ENCODE measurements at places on chromosomes 11 and 22.

DNA sequence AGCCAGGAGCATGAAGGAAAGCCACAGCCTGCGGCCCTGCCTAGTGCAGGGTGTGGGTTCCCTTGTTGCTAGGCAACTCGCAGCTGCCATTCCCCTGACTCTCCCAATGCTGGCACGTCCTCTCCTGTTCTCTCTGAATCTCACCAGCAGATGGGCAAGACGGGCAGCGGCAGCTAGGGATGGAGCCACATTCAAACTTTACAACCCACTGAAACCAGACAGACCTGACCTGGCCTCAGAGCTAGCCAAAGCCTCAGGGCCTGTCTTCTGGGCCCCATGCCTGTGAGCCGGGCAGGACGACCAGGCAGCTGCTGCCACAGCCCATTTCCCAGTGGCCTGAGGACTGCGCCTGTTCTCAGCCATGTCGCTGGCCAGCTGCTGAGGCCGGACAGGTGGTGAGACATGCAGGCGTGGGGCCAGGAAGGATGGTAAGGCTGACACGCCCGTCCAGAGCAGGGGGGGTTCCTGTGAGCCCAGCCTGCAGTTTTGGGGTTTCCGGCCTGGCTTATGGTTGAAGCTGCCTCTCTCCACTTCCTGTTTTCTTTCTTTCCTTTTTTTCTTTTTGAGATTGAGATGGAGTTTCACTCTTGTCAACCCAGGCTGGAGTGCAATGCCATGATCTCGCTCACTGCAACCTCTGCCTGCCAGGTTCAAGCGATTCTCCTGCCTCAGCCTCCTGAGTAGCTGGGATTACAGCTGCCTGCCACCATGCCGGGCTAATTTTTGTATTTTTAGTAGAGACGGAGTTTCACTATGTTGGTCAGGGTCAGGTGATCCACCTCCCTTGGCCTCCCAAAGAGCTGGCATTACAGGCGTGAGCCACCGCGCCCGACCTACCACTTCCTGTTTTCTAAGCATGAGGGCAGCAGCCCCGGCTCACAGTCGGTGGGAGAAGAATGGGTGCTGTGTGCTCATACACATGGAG lies 4.1 kb downstream of the SUN2 start:
- DNase-seq = peak; percentile 67

DNA sequence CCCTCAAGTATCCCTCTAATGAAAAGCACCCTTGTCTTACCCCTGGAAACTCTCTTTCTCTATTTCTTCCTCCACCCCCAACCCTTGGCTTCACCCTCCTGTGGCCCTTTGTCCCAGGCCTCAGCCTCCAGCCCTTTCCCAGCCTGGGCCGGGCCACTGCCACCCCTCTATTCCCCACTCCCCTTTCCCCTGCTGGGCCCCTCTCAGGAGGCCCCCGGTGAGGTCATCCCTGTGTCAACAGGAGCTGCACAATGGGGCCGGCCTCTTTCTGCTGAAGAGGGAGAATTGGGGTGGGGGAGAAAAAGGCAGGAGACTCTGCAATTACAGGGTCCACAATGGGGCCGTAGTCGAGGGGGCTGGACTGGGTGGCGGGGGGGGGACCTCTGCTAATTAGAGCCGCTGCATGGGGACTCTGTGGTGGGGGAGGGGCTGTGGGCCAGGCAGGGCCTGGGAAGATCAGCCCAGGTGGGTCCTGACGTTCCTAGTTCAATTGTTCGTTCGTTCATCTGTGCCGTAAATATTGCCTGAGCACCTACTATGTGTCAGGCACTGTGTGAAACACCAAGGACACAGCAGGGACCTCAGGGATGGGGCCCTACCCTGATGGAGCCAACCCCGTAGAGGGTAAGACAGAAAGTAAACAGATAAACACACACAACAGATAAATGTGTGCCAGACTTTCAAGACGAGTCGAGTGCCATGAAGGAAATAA lies 18.5 kb upstream of the MPPED1 start:
- no peak for DNase-seq

DNA sequence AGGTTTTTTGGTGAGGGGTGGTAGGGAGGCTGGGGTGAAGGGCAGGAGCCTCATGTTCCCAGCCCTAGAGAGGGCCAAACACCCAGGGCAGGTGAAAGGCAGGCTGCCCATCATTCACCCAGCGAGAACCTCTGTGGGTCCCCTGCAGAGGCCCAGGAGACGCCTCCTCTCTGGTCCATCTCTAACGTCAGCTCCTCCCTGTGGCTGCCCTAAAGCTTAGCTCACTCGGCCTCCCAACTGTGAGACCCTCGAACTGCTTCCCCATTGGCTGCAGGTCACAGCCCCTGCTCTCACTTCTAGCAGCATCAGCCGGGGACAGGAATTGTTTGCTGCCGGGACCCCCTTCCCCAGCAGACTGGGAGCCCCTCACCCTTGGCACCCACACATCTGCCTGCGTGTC lies 615 bp upstream of the NFAM1 start:
- DNase-seq = no peak

DNA sequence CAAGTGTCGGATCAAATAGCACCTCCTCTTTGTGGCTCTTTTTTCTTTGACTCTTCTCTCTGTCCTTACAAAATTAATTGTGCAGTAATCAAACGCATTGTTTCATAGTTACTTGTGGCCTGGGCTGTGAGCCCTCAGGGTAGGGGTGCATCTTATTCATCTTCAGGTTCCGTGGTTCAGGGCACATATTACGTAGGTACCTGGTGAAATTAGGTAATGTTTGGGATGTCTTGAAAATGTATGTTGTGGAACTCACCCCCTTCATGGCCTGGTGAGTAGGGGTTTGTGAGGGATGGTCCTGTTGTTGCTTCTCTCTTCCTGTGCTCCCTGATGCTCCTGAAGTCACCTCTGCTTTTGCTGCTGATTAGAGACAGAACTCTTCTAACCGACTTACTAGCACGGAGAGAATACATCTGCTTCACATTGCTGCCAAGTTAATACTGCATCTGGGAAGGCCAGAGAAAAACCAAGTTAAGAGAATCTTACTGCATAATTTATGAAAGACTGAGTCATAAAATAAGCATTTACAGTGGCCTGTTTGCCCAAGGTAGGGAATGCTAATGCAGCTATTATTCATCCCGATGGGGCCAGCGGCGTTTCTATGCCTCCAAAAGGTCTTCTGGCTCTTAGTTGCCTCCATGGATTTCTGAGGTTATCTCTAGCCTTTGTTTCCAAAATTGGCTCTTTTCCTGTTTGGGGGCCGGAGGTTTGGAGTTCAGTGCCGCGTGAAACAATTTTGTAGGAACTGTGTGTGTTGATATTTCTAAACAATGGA lies 66.9 kb downstream of the TBC1D22A start:
- no peak for DNase-seq

GRCh38 chr11:50088231-50088630 lies 55.6 kb downstream of the OR4C45 start:
- no peak for DNase-seq

GRCh38 chr11:13760115-13760514 lies 91.6 kb downstream of the FAR1 start:
- no peak for DNase-seq

- no peak for DNase-seq
Observed at GRCh38 chr11:23725752-23726151, 771.1 kb upstream of the LUZP2 start.

GRCh38 chr11:130897262-130898182 lies 18.8 kb downstream of the SNX19 start:
- DNase-seq = no peak

DNA sequence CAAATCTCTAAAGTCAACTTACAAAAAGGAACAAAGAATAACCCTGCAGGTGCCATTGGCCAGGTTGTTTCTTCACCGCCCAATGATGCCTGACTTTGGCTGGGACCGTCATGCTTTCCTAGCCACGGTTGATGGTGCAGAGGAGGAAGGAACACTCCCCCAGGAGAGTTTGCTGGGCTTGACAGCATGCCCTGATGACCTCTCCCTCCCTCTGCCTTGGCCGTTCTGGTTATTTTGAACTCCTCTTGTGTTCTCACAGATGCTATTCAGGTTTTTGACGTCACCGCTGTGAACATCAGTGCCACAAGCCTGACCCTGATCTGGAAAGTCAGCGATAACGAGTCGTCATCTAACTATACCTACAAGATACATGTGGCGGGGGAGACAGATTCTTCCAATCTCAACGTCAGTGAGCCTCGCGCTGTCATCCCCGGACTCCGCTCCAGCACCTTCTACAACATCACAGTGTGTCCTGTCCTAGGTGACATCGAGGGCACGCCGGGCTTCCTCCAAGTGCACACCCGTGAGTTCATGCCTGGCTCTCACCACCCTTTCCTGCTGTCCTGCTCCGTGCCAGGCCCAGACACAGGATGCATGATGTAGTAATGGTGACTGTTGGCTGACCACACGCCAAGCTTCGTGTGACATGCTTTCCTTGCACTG lies 89.0 kb upstream of the OR4B1 start:
- no peak for DNase-seq

DNA sequence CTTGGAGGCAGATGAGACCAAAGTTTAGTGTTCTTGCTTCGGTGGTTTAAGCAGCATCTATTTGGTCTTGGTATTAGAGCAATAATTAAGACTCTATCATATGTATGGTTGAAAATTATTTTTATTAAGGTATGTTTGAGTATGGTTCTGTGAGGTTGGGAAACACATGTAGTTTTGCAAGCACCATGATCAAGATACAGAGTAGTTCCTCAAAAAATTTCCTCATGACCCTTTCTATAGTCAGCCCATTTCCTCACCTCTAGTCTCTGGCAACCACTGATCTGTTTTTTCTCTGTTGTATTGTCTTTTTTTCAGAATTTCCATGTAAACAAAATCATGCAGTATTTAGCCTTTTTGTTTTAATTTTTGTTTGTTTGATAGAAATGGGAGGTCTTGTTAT lies 18.4 kb downstream of the MTMR3 start:
- no peak for DNase-seq

GRCh38 chr11:76048763-76049162 lies 157.5 kb downstream of the WNT11 start:
- no peak for DNase-seq

DNA sequence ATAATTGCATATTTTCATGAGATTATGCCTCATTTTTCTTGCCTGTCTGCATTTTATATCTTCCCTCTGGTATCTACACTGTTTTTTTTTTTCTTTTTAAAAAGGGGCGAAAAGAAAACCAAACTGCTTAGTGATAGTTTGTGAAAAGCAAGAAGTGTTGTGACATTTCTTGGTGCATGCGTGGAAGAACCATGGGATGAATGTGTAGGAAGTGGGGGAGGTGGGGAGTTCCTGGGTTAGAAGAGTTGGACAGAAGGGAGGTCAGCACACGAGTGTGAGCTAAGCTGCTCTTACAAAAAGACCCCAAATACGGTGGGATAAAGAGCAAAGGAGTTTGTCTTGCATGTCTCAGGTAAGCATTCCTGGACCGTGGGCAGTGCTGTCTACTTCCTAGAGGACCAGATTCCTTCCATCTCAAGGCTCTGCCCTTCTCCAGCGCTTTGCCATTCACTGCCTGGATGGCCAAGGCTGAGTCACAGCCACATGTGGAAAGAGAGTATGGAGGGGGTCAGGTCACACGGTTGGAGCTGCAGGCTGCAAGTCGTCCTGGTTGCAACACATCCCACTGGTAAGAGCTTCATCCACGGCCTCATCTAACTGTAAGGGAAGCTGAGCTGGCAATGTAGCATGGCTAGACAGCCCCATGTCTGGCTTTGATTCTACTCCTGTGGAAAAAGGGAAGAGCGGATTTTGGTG lies 300.6 kb downstream of the DDX10 start:
- DNase-seq = no peak
